ENCODE measurements at places on chromosomes 11 and 22. TPM values are rescaled to one million over a fixed set of nuclear protein-coding genes. Genes with fewer than 3 reads are reported as not detected.

ADORA2A gene
- total RNA-seq, result 30.5 TPM

SLC25A45 gene
- total RNA-seq, result 16.1 TPM

SCYL1 gene
- total RNA-seq, result 67.8 TPM

FGF4 gene
- total RNA-seq, result not detected

ANGPTL5 gene
- total RNA-seq, result not detected

PATE2 gene
- total RNA-seq, result not detected

TYMP gene
- total RNA-seq, result 65.6 TPM

OR10D3 gene
- not detected for total RNA-seq

TSGA10IP gene
- total RNA-seq, result not detected

ACR gene
- total RNA-seq, result not detected

TPBGL gene
- 0.07 TPM for total RNA-seq

All from activated CD4-positive, alpha-beta memory T cell treated with anti-CD3 and anti-CD28 coated beads for 36 hours (primary cell).